ENCODE measurements at places on chromosomes 4 and X.
A peak's percentile ranks its signal among the peaks of the same experiment; 100 is the strongest.

- DNase-seq, result no peak
Observed at GRCh38 chr4:54566608-54567007, 91.1 kb upstream of the KIT start.

DNA sequence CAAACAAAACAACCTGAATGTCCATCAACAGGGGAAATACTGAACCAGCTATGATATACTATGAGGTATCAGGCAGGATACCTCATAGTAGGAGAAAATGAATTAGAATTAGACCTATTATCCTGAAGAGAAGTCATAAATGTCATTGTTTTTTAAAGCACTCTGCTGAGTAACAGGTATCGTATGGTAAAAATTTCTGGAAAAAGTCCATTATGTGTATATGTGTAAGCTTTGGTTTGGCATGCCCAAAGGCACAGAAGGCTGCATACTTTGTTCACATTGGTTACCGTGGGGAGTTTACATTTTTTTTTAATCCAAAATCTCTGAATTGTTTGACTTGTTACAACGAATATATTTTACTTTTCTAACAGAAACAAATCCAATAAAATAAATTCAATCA, 70.5 kb downstream of the RPS3A start:
- DNase-seq, result no peak

- peak; percentile 79 for DNase-seq
Observed at GRCh38 chr4:39609454-39609931, 29.2 kb downstream of the SMIM14 start.

- DNase-seq, result no peak
Observed at GRCh38 chrX:78165425-78165824, 26.0 kb upstream of the TAF9B start.

GRCh38 chr4:150593996-150594395, 12.0 kb downstream of the MAB21L2 start:
- DNase-seq, result no peak

DNA sequence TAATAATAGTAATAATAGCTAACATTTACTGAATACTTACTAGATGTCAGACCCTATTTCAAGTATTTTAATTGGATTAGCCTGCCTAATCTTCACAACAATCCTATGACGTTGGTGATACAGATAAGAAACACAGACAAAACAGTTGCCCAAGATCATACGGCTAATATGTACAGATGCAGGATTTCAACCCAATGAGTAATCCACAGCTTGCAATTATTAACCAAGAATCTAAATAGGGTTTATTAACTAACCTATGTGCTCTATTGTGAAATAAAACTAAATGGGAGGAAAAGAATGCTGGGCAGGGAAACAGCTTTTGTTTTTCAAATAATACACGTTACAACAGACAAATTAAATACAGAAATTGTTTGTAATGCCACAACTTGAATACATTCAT, 23.4 kb downstream of the FBXO8 start:
- no peak for DNase-seq

- no peak for DNase-seq
Observed at GRCh38 chrX:848386-848785, 217.8 kb downstream of the SHOX start.

DNA sequence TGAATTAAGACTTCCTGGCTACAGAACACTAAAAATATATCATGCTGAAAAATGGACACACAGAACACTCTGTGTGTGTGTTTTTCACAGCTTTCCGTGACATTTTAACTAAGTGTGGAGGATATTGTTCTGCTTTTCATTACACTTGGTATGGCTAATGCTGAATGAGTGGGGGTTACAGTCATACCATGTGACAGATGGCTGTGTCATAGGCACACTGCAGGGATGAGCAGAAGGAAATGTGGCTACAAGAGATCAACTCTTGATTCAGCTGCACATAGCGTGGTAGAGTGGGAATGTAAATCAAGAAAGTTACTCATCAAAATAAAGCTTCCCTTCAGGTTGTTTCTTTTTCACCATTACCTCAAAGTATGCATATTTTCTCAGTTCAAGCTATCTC, 669.8 kb downstream of the IQCM start:
- no peak for DNase-seq

GRCh38 chr4:26410385-26411293, 79.6 kb downstream of the CCKAR start:
- peak; percentile 77 for DNase-seq

- DNase-seq, result no peak
Observed at GRCh38 chr4:124055896-124056295, 656.6 kb downstream of the ANKRD50 start.

DNA sequence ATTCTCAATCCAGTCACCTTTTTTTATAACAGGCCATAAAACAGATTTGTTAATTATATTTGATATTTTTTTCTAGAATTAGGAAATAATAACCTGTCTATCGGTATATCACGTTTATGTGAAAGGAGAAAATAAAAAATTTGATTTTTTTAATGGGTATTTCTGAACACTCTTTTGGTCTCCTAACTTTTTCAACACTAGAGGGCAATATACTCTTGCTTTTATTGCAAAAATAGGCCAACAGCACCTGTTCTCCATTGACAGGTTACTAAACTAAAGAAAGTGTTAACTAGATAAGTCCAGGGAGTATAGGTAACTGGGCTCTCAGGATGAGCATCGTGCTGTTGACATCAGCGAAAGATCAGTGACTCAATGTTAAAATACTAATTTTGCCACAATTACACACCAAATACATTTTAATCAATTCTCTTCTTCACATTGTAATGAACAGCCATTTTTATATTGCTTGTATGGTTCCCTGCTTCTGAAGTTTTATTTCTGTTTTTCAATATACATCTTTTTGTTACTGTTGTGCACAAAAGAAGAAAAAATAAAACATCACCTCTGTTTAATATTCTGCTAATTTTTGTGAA, 22.8 kb downstream of the NDST4 start:
- DNase-seq, result peak; percentile 21

- peak; percentile 9 for DNase-seq
Observed at GRCh38 chrX:145552643-145553042, 265.0 kb upstream of the SLITRK2 start.

DNA sequence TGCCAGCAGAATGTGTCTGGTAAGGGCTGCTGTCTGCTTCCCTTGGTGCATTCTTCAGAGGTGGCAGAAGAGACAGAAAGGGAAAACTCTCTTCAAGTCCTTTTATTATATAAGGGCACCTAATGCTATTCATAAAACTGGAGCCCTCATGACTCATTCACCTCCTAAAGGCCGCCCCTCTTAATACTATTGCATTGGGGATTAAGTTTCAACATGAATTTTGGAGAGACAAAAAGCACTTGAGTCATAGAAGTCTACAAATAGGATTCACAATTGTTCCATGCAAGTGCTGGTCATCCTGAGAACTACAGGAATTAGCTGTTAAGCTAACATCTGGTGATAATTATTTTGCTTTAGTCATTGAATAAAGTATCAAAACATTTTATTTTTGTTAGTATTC, 349.5 kb downstream of the HS3ST1 start:
- no peak for DNase-seq

DNA sequence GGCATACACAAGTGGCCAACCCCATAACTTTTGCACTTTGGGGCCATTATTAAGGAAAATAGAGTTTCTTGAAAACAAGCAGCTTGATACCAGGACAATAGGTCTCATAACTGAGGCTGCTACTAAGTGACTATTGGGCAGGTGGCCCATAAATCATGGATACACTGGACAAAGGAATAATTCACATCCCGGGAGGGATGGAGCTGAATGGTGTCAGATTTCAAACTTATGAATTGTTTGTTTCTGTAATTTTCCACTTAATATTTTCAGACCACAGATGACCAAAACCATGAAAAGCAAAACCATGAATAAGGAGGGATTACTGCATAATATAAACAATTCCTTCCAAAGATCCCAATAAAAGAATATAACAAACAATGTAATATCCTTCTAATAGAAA, 114.4 kb downstream of the WDFY3 start:
- DNase-seq, result no peak

- DNase-seq, result no peak
Observed at GRCh38 chr4:98226396-98226795, 34.8 kb upstream of the RAP1GDS1 start.

GRCh38 chr4:165905405-165906027, 32.5 kb downstream of the TLL1 start:
- no peak for DNase-seq

DNA sequence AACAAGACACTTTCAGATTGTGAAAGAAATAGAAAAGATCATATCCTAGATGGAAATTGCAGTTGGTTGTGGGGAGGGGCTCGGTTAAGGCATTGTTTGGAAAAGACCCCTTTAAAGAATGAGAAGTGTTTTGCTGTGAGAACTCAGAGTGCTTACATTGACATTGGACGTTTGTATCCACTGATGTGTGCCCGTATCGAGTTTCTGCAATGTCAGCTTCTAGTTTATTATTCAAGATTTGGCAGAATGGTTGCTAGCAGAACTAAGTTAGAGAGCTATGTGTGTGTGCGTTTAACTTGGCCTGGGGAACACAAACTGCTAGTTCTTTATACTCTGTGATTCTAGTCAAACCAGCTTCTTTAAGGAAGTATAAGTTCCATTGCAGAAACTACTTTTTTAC, 2702.5 kb downstream of the PCDH7 start:
- no peak for DNase-seq

DNA sequence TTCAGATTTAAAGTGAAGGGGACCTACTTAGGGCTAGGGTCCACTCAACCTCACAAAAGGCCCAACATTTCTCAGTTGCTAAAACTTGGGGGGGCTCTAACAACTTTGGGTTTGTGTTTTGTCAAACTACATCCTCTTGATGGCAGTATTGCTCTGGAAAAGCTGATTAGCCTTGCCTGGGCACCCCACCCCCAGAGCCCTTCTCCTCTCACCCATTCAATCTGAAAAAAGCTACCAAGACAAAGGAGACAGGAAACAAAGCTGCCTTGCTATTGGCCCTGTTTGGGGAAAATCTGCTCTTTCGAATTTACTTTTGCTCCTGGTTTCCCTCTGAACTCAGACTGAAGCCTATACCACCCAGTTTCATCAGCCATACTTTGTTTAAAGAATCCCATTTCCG, 195.2 kb upstream of the STK26 start:
- DNase-seq, result peak; percentile 81

DNA sequence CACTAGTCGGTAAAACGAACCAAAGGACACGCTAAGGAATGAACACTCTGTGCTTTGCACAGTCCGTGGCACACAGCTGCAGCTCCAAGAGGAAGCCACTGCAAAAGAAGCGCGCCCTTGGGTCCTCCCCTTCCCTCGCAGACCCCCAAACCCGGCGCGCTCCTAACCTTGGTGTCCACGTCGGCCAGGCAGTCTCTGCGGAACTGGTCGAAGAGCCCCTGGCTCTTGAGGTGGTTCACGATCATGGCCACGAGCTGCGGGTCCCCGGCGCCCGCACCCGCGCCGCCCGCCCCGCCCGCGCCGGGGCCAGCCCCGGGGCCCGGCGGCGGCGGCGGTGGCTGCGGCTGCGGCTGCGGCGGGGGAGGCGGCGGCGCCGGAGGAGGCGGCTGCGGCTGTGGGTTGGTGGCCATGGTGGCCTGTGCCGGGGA, 333 bp downstream of the BOD1L1 start:
- DNase-seq, result peak; percentile 68

- peak; percentile 51 for DNase-seq
Observed at GRCh38 chrX:48493890-48494364, 14.9 kb upstream of the PORCN start.

DNA sequence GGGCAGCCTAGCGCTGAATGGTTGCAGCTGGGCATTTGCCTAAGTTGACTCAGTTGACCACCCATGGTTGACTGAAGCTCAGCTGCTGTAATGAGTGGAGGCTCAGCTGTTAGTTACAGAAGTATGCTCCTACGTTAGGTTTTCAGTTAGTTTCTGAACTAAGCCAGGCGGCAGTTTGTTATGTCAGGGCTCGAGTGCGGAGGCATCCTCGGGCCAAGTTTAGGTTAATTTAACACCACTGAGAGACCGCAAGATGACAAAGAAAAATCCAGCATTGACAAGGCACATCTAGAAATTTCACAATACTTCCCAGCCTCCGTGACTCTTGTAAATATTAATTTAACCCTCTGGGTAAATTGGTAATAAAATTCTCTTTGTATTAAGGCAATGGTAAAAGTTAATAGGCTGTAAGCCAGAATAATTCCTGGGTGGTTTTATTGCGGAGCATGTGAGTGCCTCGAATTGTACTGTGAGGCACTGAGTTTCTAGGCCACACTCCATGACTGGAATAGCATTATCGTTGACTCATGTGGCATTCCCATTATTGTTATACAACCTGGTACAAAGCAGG, 33.1 kb upstream of the CDKN2AIP start:
- no peak for DNase-seq

GRCh38 chr4:182620111-182620980, 296.8 kb downstream of the DCTD start:
- DNase-seq, result no peak

GRCh38 chr4:78058591-78059523, 1.7 kb downstream of the FRAS1 start:
- DNase-seq, result no peak

GRCh38 chrX:101262590-101262989, 28.5 kb downstream of the TAF7L start:
- no peak for DNase-seq

- no peak for DNase-seq
Observed at GRCh38 chr4:103050736-103051436, 25.7 kb downstream of the SLC9B2 start.

GRCh38 chr4:151744614-151745013, 16.2 kb downstream of the GATB start:
- DNase-seq, result no peak

- DNase-seq, result peak; percentile 37
Observed at GRCh38 chrX:13761606-13762414, 27.3 kb downstream of the OFD1 start.

DNA sequence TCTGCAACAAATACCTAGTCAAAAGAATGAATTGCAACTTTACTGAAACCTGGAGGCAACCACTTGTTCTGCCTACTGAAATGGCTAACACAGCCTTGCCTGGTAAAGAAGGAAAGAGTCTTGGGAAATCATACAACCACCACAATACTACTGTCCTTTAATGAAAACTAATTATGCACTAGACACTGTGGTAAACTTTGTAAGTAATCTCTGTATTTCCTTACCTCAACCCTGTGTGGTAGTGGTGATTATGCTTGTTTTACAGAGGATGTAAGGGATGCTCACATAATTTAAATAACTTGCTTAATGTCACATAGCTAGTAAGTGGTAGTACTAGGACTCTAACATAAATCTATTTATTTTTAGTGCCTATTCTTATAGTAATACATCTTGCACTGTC, 44.7 kb downstream of the TMEM156 start:
- no peak for DNase-seq
